ENCODE measurements at places on chromosomes 1 and 21.

GRCh38 chr21:33281096-33281652 is 15.0 kb downstream of the IL10RB start:
- no peak for DNase-seq

GRCh38 chr1:244406337-244406736 is 45.4 kb downstream of the ADSS2 start:
- DNase-seq, result no peak

GRCh38 chr1:244082969-244083368 is 31.9 kb downstream of the ZBTB18 start:
- no peak for DNase-seq

GRCh38 chr1:21511579-21512522 is 2.6 kb downstream of the ALPL start:
- DNase-seq, result no peak

DNA sequence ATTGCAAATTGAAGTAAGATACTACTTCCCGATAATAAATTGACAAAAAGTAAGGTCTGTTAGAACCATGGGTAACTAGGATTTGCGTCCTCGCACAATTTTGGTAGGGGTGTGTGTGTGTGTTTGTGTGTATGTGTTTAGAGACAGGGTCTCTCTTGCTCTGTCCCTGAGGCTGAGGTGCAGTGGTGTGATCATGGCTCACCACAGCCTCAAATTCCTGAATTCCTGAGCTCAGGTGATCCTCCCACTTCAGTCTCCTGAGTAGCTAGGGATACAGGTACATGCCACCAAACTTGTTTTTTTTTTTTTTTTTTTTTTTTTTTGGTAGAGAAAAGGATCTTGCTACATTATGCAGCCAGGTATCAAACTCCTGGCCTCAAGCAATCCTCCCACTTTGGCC is 209.2 kb upstream of the ESRRG start:
- DNase-seq, result no peak

DNA sequence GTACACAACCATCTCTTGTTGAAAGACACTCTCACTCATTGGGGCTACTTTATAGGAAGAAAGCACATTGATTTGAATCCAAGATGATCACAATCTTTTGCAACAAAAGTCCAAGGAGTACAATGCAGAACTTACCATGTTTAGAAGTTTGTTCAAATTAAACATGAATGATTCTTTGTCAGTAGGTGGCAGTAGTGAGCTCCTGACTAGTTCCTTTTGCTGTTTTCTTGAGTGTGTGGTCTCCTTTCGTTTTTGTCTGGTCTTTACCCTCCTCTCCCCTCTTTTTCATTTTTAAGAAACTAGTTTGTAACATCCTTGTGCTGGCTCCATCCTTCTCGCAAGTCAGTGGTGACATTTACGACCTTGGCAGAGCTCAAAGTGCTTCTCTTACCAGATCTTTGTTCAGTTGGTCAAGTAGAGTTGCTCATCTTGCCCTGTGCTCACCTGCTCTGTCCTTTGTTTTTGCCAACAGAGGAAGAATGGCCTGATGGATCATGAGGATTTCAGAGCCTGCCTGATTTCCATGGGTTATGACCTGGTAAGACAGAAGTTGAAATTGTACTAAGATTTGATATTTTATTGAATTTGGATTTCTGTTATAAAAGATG is 35.7 kb upstream of the MTR start:
- DNase-seq, result no peak

- no peak for DNase-seq
These were observed 59.4 kb downstream of the DIPK1A start for GRCh38 chr1:92901699-92902405.

DNA sequence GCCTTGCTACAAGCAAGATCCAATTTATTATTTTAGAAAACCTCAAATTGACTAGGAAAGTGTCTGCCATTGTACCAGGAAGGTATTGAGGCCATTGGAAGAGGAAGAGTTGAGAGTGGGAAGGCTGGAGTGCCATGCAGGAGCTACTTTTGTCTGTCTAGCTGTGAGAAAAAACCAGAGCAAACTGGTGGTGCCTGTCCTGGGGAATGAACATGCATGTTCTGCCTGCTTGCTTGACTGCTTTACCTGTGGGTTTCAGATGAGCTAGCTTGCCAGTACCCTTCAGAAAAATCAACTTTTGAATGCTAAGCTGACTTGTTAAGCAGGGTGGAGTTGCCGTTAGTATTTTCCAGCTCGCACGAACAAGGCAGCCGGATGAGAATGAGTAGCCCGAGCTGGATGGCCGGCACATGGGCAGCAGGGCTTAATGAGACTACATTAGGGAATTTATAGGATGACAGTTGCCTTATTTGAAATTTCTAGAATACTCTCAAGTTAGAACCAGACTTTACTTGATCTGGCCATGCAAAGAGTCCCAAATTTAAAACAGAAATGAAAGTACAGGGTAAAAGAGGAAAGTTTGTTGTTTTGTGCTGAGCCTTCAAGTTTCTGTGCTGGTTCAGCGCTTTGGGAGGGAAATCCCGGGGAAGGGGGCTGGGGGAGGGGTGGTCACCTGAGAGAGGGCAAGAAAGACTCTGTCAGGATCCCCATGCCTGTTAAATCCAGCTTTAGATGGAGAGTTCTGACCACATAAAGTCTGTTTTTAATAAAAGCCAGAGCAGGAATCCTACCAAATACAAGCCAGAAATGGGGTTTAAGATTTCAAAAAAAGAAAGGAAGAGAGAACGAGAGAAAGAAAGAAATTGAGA is 29.6 kb upstream of the C1orf105 start:
- DNase-seq, result no peak
